ENCODE measurements at places on chromosomes 13 and 19. TPM values are rescaled to one million over a fixed set of nuclear protein-coding genes. Genes with fewer than 3 reads are reported as not detected.

Gene CBARP
- 4.2 TPM for total RNA-seq

Gene TRPC4
- total RNA-seq: 7.6 TPM

Gene IZUMO2
- not detected for total RNA-seq

Gene KCTD4
- 4.6 TPM for total RNA-seq

Gene AP1M2
- total RNA-seq: not detected

Gene IFI30
- 33.3 TPM for total RNA-seq

Gene ACER1
- total RNA-seq: not detected

Gene PINLYP
- total RNA-seq: 3.0 TPM

Gene FBN3
- not detected for total RNA-seq

Gene GAPDHS
- total RNA-seq: not detected

Gene CLEC17A
- not detected for total RNA-seq

Gene CNMD
- total RNA-seq: not detected

Gene CDX2
- total RNA-seq: not detected

Gene SLC25A41
- total RNA-seq: 0.12 TPM
